ENCODE measurements at places on chromosomes 13 and 19. TPM values are rescaled to one million over a fixed set of nuclear protein-coding genes. Genes with fewer than 3 reads are reported as not detected.

- DNase-seq: no peak
- H3K4me3 ChIP-seq: no peak overlapping the region
- H3K36me3 ChIP-seq: no peaks in the 10 kb centered on the region
- no peak overlapping the region for H3K27ac ChIP-seq
- no peaks in the 10 kb centered on the region for H3K4me1 ChIP-seq
- H3K27me3 ChIP-seq: no peaks in the 10 kb centered on the region
Observed at GRCh38 chr19:17627921-17628320, 60.2 kb downstream of the UNC13A start.

DNA sequence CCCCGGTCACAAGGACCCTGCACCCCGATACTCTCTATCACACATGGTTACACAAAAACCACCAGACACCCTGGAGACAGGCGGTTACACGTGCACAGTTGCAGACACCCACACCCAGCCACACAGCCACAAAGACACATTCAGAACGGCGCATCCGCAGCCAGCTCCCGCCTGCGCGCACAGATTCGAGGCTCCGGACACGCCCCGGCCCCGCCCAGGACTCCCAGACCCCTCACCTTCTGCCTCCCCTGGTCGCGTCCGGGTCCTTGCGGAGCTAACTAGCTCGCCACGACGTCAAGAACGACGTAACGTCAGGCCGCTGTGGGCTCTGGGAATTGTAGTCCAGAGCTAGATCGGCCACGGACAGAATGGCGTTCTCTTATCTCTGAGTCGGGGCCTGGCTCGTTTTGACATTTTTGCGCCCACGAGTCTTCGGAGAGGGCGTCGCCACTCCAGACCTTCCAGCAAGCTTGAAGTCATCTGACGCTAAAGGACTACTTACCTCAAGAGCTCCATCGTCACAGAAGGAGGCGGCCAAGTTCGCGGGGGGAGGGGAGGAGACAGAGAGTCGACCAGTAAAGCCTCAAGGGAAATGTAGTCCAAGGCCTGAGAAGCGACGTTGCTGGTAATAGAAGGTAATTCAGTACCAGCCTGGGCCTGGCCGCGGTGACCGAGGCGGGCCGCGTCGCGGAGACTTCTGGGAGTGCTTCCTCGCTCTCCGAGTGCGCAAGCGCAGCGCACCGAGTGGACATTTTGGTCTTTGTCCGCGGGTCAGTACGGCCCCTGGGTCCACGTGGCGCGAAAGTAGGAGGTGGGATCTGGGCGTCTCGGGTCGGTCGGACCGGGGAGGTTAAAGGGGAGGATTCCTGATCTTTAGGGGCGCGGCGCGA, at the start of the genes ZNF146 and ZNF565:
Gene ZNF146, plus strand, starts transcription at position 721 of the 890 bp plus-strand sequence. CDS start 21,335 bp downstream, outside the sequence.
Gene ZNF565, minus strand, starts transcription at position 280 of the 890 bp plus-strand sequence. CDS start 12,680 bp downstream, outside the sequence.
- peak within 1 kb of the TSS; percentile 99 for H3K27ac ChIP-seq
- peak; percentile 98 for DNase-seq
- H3K4me3 ChIP-seq: peak within 1 kb of the TSS; percentile 83
- H3K4me1 ChIP-seq: peaks cover 5% of the 10 kb centered on the region

DNA sequence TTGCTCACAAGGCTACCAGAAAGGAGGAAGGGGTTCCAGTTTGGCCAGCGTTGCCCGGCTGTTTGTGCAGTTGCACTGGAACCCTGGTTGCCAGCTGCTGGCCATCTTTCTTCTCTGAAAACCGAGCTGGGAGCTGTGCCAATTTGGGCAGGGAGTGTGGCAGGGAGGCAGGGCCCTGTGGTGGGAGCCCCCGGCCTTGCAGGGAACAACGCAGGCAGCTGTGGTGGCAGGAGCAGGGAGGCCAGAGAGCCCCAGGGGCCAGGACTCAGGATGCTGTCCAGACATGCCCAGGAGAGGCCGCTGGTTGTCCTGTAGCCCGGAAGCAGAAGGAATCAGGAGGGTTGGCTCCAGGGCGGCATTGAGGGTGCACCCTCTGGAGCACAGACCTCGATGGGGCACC, 4.8 kb downstream of the KMT5C start:
- no peak overlapping the region for H3K4me3 ChIP-seq
- no peak overlapping the region for H3K27ac ChIP-seq
- H3K36me3 ChIP-seq: no peaks in the 10 kb centered on the region
- no peaks in the 10 kb centered on the region for H3K27me3 ChIP-seq
- H3K4me1 ChIP-seq: peaks cover 20% of the 10 kb centered on the region
- DNase-seq: no peak

SYNE4 gene
- total RNA-seq: 1.1 TPM

DNA sequence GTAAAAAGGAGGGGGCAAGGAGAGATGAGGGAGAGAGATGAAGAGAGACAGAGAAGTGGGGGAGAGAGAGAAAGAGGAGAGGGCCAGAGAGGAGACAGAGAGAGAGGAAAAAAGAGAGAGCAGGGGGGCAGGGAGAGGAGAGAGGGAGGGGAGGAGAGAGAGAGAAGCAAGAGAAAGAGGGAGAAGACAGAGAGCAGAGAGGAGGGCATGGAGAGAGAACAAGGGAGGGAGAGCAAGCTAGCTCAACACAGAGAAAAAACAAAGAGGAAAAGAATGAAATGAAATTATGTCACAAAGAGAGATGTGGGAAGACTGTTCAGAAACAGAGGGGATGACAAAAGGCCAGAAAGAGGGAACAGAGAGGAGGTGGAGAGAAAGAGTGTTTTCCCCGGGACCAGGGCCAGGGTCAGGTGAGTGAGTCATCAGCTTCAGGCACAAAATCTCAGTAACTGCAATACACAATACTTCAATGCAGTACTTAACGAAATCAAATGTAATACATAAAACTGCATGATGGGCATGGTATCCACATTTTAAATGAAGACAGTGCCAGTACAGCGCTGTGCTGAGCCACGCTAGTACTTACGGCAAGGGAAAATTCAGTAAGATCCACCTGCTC, 4.8 kb downstream of the KLK7 start:
- no peak for DNase-seq
- H3K4me3 ChIP-seq: no peak overlapping the region
- H3K27ac ChIP-seq: no peak overlapping the region
- H3K36me3 ChIP-seq: no peaks in the 10 kb centered on the region

GRCh38 chr13:42412812-42413483, 141.0 kb downstream of the AKAP11 start:
- no peaks in the 10 kb centered on the region for H3K27me3 ChIP-seq
- H3K27ac ChIP-seq: no peak overlapping the region
- H3K4me3 ChIP-seq: no peak overlapping the region
- no peaks in the 10 kb centered on the region for H3K4me1 ChIP-seq

GRCh38 chr13:98479496-98480003, 97.4 kb downstream of the STK24 start:
- no peak for DNase-seq
- H3K27ac ChIP-seq: no peak overlapping the region
- peaks cover 7% of the 10 kb centered on the region for H3K4me1 ChIP-seq
- no peaks in the 10 kb centered on the region for H3K27me3 ChIP-seq
- no peaks in the 10 kb centered on the region for H3K36me3 ChIP-seq
- no peak overlapping the region for H3K4me3 ChIP-seq

DNA sequence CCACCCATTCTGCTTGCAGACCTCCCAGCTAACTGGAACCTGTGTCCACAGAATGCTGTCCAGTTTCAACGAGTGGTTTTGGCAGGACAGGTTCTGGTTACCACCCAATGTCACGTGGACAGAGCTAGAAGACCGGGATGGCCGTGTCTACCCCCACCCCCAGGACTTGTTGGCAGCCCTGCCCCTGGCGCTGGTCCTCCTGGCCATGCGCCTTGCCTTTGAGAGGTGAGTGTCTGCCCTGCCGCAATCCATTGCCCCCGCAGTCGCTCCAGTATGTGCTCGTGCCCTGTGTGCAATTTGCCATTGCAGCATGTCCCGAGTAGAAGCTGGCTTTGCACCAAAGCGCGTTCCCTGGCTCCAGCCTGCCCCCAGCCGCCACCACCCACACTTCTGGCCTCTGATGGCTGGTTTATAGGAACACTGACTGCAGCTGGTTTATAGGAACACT, 41.9 kb downstream of the CERS4 start:
- H3K27me3 ChIP-seq: no peaks in the 10 kb centered on the region
- no peaks in the 10 kb centered on the region for H3K4me1 ChIP-seq
- H3K36me3 ChIP-seq: no peaks in the 10 kb centered on the region

KCNK6 gene
- 17.2 TPM for total RNA-seq

Data from Panc1 (cell line).